SK-N-SH (cell line): ENCODE measurements at places on chromosomes 7 and 10. TPM values are rescaled to one million over a fixed set of nuclear protein-coding genes. Genes with fewer than 3 reads are reported as not detected.

GRCh38 chr7:44077681-44078091 lies 4.6 kb downstream of the POLM start:
- no peaks in the 10 kb centered on the region for H3K27me3 ChIP-seq
- no peak overlapping the region for H3K27ac ChIP-seq
- H3K4me3 ChIP-seq = no peak overlapping the region
- peaks cover 10% of the 10 kb centered on the region for H3K4me1 ChIP-seq

- no peak for DNase-seq
- no peaks in the 10 kb centered on the region for H3K27me3 ChIP-seq
- no peak overlapping the region for H3K27ac ChIP-seq
- peaks cover 48% of the 10 kb centered on the region for H3K36me3 ChIP-seq
- no peak overlapping the region for H3K4me3 ChIP-seq
These were observed 8.1 kb downstream of the TOMM7 start for GRCh38 chr7:22814261-22815208.

GRCh38 chr10:75097666-75098285 lies 13.7 kb upstream of the SAMD8 start:
- no peak overlapping the region for H3K4me3 ChIP-seq
- H3K27me3 ChIP-seq = no peaks in the 10 kb centered on the region
- H3K4me1 ChIP-seq = peaks cover 3% of the 10 kb centered on the region; the same call in 1 of the 2 replicates
- no peaks in the 10 kb centered on the region for H3K36me3 ChIP-seq
- no peak for DNase-seq

- H3K4me3 ChIP-seq = no peak overlapping the region
- no peaks in the 10 kb centered on the region for H3K36me3 ChIP-seq
- H3K4me1 ChIP-seq = no peaks in the 10 kb centered on the region
- DNase-seq = no peak
These were observed 185.8 kb upstream of the TMEM106B start for GRCh38 chr7:12025246-12025645.

GRCh38 chr10:18660816-18661431 lies 1.7 kb downstream of the ARL5B start:
- no peaks in the 10 kb centered on the region for H3K27me3 ChIP-seq
- H3K27ac ChIP-seq = no peak overlapping the region
- DNase-seq = no peak
- peak overlapping the region; percentile 89 for H3K4me3 ChIP-seq

The TEX36 gene
- polyA plus RNA-seq = not detected in 2 replicates

The RAB19 gene
- not detected in 2 replicates for polyA plus RNA-seq

The OPALIN gene
- polyA plus RNA-seq = not detected in 2 replicates

The RASSF4 gene
- polyA plus RNA-seq = 11.0 and 14.1 TPM in 2 replicates
